Cardiac septum (tissue), 1 donor: ENCODE measurements at places on chromosomes 3 and 15. TPM values are rescaled to one million over a fixed set of nuclear protein-coding genes. Genes with fewer than 3 reads are reported as not detected.
A peak's percentile ranks its signal among the peaks of the same experiment; 100 is the strongest.

- no peak for DNase-seq
Measured at GRCh38 chr3:65919826-65920225, 118.9 kb downstream of the MAGI1 start.

DNA sequence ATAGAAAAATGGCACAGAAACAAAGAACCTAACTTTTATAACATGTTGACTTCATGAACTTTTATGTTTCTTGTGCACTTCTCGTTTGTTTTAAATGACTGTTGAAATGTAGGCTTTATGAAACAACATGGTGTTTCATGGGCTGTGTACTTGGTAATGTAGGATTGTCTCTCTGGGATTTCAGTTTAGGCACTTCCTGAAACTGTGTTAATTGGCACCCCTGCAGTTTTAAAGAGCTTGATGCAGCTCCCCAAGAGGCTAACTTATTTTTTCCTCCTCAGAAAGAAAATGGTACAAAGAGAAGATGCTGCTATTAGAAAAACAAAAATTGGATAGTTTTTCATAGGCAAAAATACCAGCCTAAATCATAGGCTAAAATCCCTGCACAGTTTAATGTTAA, 239.2 kb downstream of the GRM7 start:
- DNase-seq = no peak

DNA sequence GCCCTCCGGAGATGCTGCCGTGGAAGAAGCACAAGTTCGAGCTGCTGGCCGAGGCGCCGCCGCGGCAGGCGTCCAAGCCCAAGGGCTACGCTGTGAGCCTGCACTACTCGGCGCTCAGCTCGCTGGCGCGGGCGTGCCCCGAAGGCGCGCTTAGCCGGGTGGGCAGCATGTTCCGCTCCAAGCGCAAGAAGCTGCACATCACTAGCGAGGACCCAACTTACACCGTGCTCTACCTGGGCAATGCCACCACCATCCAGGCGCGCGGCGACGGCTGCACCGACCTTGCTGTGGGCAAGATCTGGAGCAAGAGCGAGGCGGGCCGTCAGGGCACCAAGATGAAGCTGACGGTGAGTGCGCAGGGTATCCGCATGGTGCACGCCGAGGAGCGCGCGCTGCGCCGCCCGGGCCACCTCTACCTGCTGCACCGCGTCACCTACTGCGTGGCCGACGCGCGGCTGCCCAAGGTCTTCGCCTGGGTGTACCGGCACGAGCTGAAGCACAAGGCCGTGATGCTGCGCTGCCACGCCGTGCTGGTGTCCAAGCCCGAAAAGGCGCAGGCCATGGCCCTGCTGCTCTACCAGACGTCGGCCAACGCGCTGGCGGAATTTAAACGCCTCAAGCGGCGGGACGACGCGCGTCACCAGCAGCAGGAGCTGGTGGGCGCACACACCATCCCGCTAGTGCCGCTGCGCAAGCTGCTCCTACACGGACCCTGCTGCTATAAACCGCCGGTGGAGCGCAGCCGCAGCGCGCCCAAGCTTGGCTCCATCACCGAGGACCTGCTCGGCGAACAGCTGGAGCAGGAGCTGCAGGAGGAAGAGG, 1.3 kb downstream of the FAM43A start:
- DNase-seq = peak; percentile 82

DNA sequence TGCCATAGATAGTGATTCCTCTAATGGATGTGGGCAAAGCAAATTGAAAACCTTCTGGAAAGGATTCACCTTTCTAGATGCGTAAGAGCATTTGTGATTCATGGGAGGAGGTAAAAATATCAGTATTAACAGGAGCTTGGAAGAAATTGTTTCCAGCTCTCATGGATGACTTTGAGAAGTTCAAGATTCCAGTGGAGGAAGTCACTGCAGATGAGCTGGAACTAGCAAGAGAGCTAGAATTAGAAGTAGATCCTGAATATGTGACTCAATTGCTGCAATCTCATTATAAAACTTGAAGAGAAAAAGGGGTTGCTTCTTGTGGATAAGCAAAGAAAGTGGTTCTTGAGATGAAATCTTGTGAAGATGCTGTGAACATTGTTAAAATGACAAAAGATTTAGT, 88.0 kb upstream of the ACKR4 start:
- no peak for DNase-seq

DNA sequence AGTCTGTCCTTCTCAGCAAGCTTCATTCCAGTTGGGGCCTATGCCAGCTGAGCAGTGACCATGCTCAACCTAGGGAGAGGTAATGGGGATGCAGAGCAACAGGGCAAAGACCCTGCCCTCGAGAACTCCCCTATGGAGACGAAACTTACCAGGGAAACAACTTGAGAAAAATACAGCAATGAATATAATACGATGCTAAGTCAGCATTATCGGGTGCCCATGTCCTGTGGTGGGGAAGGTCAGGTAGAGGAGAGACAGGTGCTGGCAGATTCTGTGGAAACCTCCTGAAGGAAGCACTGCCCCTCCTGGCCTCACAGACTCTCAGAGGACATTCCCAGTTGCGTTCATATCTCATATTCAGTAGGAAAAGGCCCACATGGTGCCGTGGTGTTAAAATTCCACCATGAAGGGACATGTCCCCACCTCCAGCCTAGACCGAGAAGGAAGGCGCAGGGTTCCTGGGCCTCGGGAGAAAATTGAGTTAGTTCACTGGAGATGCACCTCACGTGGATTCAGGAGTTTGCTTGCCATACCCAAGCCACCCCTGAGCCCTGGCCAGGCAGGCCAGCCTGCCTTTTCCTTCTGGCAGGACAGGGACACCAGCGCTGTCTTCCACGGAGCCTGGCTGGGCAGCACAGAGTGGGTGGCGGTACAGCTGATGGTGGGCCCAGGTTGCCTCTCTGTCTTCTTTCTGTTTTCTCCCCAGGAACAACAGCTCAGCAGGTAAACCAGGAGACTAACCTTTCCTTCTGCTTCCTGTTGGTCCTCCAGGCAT, 62.4 kb downstream of the BOC start:
- DNase-seq = peak; percentile 70

GRCh38 chr3:43620831-43621655, 768 bp downstream of the ANO10 start:
- DNase-seq = no peak

GRCh38 chr15:77905301-77905920, 172.1 kb downstream of the TBC1D2B start:
- no peak for DNase-seq

GRCh38 chr15:100763835-100764750, 115.5 kb upstream of the ALDH1A3 start:
- peak; percentile 71 for DNase-seq

DNA sequence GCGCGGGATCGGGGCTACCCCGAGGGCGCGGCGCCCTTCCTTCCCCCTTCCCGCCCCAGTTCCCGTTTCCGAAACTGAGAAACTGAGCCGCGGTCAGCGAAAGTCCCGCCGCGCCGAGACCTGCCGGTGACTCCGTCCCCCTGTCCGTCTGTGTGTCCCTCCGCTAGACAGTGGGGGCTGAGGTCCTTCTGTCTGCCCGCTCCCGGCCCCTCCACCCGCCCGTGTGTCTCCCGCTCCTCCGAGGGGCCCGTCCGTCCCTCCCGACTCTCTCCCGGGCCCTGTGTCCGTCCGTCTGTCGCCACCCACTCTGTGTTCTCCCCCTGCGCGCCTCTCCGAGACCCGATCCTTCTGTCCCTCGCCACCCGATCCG, 426 bp downstream of the PRKCD start:
- peak; percentile 85 for DNase-seq

DNA sequence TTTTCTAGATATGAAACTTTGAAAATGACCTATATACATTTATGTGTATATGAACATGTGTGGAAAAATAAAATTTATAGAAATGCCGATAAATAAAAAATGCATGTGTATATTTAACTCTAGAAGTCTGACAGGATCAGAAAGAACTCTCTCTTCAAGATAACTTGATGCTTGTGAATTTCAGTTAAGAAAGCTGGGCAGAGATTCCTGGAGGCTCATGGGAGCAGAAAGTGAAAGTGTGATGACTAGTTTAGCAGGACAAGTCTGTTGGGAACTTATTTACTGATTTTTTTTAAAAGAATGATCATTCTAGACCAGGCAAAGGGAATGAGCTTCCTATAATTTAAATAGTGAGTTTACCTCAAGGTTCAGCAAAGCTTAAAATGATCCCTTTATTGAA, 81.5 kb upstream of the KCNAB1 start:
- DNase-seq = no peak

The APPL1 gene
- total RNA-seq = 48.6 TPM

DNA sequence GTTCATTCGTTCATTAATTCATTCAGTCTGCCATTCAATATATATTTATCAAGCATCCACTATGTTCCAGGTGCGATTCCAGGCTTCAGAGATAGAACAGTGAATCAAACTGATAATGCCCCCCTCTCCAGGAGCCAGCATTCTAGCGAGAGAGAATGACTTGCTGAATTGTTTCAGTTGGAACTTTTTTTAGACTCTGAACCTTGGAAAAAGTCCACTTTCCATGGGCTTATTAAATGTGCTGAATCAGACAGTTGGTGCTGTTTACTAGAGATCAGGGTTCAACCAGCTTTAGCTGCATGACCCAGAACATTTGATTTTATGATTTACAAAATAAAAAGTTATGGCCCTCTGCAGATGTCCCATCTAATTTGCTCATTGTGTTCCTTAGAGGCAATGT, 213.2 kb downstream of the THSD4 start:
- no peak for DNase-seq

The CPN2 gene
- total RNA-seq = 0.35 TPM

DNA sequence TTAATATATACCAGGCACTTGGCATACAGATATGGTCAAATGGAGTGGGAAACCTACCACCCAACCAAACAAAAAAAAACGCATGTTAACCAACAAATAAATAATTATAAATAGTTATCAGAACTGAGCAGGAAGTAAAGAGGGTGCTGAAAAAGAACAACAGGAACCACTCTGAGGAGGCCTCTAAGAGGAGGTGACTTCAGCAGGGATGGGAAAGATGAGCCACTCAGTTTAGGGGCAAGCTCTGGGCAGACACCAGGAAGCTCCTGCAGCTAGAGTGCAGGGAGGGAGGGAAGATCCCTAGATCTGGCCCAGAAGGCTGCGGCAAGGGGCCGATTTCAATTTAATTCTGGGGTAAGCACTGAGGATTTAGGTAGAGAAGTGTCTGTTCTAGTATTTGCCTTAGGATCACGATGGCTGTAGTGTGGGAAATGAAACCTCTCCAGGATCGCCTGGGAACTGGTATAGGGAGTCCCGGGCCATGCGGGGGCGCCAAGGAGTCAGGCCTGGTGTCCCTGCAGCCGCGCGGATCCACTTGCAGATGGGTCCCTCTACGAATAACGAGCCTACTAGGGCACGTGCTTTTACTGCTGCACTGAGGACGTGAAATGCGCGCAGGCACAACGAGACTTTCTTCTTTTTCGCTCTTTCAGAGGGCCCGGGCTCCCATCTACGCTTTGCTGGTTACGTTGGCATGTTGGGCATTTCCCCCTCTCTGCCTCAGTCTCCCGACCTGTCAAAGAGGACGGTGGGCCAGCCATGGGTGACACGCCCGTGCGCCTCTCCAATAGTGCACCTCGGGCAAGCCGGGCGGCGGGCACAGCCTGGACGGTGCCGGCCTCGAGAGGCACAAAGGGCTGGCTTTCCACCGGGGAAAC, 1.5 kb upstream of the LIMD1 start:
- peak; percentile 95 for DNase-seq

DNA sequence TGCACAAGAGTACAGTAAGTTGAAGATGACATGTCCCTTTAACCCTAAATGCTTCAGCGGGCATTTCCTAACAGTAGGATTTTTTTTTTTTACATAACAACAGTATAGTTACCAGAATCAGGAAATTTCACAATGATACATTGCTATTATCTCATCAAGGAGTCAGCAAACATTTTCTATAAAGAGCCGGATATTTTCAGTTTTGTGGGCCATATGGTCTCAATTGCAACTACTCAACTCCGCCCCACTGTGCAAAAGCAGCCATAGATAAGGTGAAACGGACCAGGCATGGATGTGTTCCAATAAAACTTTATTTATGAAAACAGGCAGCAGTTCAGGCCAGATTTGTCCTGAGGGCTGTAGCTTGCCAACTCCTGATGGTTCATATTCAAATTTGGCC, 130.6 kb downstream of the SMAD6 start:
- peak; percentile 35 for DNase-seq

The IL17RE gene
- total RNA-seq = 1.1 TPM

The CD86 gene
- 1.9 TPM for total RNA-seq

The ITGB5 gene
- 180 TPM for total RNA-seq
